Colonic mucosa (tissue), 4 donors: ENCODE measurements at places on chromosomes 11 and 22. TPM values are rescaled to one million over a fixed set of nuclear protein-coding genes. Genes with fewer than 3 reads are reported as not detected.

GRCh38 chr22:35368386-35368785 is 12.5 kb upstream of the HMOX1 start:
- DNase-seq = peak; percentile 68

CLCF1 gene
- 4.0 TPM for total RNA-seq

GRCh38 chr11:14366936-14367335 is 8.0 kb upstream of the RRAS2 start:
- no peak for DNase-seq

- DNase-seq = no peak
Observed at GRCh38 chr11:129743112-129743815, 72.4 kb upstream of the TMEM45B start.

DNA sequence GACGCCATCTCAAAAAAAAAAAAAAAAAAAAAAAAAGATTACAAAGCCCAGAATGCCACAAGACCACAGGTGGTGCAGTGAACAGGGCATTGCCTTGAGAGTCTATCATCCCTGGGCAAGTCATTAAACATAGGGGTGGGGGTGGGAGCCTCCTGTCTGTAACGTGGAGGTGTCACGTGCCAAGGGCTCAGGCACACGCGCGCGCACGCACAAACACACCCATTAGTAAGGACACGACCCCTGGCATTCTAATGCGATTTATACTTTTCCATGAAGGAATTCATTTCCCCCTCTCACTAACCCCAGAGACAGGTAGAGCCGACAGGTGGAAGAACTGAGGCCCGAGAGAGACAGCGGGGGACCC is 5.8 kb upstream of the GCAT start:
- peak; percentile 52 for DNase-seq

GRCh38 chr11:125072218-125072960 is 9.3 kb downstream of the SLC37A2 start:
- no peak for DNase-seq

GRCh38 chr11:43359422-43359818 is 700 bp downstream of the TTC17 start:
- DNase-seq = no peak

DNA sequence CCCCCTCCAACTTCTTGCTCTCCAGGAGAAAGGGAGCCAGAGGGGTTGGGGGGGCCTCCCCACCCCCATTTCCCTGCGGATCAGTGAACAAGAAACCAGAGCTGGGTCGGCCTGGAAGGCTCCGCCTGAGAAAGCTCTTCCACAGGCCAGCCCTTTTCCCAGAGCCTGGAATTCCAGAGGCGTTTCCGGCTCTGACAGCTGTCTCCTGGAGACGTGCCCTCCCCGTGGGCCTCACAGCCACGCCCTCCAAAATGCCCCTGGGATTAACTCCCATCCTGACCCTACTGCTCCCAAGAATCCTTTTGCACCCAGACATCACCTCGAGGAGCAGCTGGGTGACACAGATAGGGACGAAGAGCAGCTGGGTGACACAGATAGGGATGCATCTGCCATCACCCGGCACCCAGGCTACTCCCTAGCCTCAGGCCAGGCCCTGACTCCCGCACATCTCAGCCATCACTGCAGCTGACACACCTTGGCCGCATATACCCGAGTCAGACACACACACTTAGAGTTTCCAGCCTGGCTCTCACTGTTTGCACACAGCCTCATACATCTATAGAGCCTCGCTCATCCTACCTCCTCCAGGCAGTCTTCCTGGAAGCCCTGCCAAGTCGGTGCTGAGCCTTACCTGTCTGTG is 7.6 kb upstream of the CDC42EP1 start:
- DNase-seq = peak; percentile 64

GRCh38 chr11:64000740-64001483 is 14.7 kb downstream of the OTUB1 start:
- no peak for DNase-seq

- DNase-seq = no peak
Observed at GRCh38 chr11:102322560-102322959, 5.3 kb downstream of the BIRC3 start.

- no peak for DNase-seq
Observed at GRCh38 chr22:29215012-29215860, 9.5 kb downstream of the EMID1 start.

SYT13 gene
- total RNA-seq = 23.4 TPM

- no peak for DNase-seq
Observed at GRCh38 chr22:48627203-48627602, 1200.5 kb downstream of the BRD1 start.

GRCh38 chr22:50578776-50579310 is 616 bp upstream of the CPT1B start:
- DNase-seq = no peak

DNA sequence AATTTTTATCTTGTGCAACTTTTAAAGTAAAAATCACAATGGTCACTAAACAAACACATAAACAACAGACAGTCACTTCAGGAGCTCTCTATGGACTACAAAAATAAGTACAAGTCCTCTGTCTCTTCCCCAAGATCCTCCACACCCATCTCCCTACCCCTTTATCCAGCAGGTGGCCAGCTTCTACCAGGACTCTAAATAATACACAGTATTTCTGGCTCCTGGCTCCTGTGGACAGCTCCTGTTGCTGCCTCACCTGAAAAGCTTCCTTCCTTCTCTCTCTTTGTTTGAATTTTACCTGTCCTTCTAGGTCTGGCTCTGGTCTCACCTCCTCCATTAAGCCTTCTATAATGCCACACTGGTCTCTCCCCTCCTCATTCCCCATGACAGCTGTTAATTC is 86.1 kb downstream of the CLPB start:
- no peak for DNase-seq

TREH gene
- total RNA-seq = 2.4 TPM

GRCh38 chr11:9858822-9859221 is 194.9 kb downstream of the SWAP70 start:
- no peak for DNase-seq

DNA sequence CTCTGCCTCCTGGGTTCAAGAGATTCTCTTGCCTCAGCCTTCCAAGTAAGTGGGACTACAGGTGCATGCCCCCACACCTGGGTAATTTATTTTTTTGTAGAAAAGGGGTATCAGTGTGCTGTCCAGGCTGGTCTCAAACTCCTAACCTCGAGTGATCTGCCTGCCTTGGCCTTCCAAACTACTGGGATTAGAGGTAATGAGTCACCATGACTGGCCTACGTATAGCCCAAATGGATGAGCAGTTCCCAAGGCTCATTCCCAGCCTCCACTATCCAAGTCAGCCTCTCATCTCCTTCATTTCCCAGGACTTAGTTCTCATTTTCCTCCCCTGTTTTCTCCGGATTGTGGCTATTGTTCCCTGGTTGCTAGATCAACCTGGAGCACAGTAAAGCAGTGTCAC is 5.6 kb downstream of the CCT8L2 start:
- no peak for DNase-seq

DNA sequence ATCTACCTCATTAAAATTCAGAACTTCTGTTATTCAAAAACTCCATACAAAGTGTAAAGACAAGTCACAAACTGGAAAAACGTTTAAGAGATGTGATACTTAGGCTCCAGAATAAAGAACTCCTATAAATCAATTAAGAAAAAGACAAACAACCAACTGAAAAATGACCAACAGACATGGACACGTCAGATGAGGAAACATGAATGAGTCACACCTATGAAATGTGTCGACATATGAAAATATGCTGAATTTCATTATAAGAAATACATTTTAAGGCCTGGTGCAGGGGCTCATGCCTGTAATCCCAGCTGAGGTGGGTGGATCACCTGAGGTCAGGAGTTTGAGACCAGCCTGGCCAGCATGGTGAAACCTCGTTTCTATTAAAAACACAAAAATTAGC is 78.7 kb downstream of the ENTHD1 start:
- DNase-seq = no peak

GRCh38 chr11:112811783-112812182 is 149.4 kb upstream of the NCAM1 start:
- no peak for DNase-seq

DHCR7 gene
- 163 TPM for total RNA-seq

GGT5 gene
- 3.7 TPM for total RNA-seq

- peak; percentile 57 for DNase-seq
Observed at GRCh38 chr11:66856496-66857233, at the start of gene LRFN4. Gene LRFN4 (plus strand): TSS chr11:66857064. CDS start chr11:66857745, 681 bp downstream.

- DNase-seq = no peak
Observed at GRCh38 chr22:38088629-38089473, 4.9 kb upstream of the SLC16A8 start.

RBM7 gene
- 41.1 TPM for total RNA-seq

GRCh38 chr11:41868606-41869005 is 409.2 kb upstream of the LRRC4C start:
- no peak for DNase-seq

- DNase-seq = no peak
Observed at GRCh38 chr22:27639248-27640086, 162.1 kb downstream of the MN1 start.

DNA sequence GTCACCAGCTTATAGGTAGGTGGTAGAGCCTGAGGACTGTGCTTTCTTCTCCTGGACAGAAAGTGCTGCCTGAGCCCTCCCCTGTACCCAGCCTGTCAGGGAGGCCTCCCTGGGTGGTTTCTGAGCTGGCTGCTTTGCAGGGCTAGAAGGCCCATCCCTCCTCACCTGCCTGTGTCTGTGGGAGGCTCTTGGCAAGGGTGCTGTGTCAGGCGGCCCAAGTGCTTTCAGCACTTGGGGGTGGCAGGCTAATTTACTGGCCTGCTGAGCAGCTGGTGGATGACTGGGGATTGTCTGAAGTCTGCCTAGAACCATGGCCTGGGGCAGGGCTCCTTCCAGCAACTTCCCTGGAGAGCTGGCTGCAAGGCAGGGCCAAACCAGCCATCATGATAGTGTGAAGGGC is 139.0 kb upstream of the NAV2 start:
- no peak for DNase-seq

LRRC32 gene
- 5.9 TPM for total RNA-seq
